Activated T-cell treated with anti-CD3 and anti-CD28 coated beads, Interleukin-2, amount 50 U/mL, for 1 hour (primary cell): ENCODE measurements at places on chromosomes 5 and 9.

DNA sequence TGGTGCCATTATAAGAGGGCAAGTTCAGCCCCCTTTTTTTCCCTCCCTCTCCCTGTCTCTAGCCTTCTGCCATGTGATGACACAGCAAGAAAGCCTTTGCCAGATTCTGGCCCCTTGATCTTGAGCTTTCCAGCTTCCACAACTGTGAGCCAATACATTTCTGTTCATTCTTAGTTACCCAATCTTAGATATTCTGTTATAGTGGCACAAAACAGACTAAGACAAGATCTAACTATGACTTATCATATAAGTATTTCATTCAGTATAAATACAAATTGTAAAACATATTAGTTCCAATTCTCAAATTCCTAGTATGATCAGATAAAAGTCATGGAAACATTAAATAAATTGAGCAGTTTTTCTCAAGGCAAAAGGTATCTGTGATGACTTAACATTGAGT lies 276.3 kb downstream of the COX7C start:
- no peak for DNase-seq

DNA sequence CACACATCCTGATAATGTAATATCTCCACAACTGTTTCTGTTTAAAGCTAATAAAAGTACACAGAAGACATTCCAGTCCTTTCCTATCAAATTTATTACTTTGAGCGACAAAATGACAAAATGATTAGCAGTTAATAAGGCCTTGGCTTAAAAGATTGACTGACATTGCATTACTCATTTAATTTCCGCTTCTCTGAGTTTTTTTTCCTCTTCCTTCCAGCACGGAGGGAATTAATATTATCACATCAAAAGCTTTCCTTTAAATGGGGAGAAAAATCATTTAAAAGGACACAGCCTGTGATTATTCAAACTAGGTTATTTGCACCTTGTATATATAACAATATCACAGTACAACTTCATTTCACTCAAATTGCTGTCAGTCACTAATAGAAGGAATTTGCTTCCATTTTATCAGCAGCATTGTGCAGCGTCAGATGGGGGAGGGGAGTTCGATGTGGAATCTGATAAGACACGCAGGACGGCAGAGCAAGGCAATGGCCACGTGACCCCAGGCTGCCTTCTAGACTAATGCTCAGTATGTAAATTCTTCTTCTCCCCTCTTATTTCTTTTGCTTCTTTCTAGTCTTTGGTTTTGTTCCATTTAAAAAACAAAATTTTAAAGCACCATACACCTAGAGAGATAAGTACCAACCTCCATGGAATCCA lies 400.5 kb downstream of the IRX1 start:
- no peak for DNase-seq

DNA sequence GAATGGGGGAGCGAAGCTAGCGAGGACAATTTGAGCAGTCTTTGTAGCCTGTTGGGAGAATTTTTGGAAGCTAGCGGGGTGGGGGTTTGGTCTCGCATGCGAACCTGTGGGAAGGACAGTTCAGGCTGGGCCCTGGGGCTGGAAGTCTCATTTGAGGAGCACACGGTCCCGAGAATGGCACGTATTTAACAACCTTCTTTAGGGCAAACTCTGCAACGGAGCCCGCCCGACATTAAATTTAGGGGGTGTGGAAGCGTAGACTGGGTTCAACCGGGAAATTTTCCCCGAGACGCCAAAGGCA lies 35.2 kb upstream of the NFIB start:
- DNase-seq, result no peak

- no peak for DNase-seq
Observed at GRCh38 chr9:123251741-123252140, 16.6 kb downstream of the STRBP start.

- no peak for DNase-seq
Observed at GRCh38 chr5:101966476-101966875, 329.6 kb downstream of the SLCO4C1 start.

- no peak for DNase-seq
Observed at GRCh38 chr5:150600616-150601490, 39.6 kb upstream of the SYNPO start.

GRCh38 chr9:96781552-96781951 lies 3.7 kb upstream of the ZNF510 start:
- no peak for DNase-seq

DNA sequence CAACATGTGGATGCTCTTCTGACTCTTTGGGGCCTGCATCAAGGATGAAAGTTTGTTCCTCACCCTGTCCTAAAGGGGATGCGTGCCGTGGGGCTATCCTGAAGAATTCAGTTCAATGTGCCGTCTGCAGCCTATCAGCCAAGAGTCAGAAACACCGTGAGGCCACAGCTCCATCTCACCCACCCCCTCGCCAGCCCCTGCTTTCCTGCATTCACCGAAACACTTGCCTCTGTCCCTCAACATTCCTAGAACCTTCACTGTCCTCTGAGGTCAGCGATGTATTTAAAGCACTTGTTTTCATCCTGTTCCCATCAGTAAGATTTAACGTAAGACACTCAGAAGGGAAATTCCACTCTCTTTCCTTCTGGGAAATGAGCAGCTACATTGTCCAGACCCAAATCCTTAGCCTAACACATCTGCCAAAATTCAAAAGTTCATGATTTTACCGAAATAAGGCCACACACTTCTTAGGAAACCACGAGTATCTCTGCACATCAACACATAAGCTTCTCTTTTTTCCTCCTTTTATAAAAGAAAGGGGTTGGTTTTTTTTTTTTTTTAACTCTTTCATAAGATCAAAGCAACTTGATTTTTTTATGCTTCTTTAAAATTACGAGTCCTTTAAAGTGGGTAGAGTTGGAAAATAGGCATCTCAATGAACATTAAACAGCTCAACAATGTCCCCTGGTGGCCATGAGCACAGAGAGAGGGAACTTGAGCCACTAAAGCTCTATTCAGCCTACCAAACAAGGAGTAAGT lies 100.7 kb downstream of the SUSD1 start:
- DNase-seq, result peak; percentile 61

DNA sequence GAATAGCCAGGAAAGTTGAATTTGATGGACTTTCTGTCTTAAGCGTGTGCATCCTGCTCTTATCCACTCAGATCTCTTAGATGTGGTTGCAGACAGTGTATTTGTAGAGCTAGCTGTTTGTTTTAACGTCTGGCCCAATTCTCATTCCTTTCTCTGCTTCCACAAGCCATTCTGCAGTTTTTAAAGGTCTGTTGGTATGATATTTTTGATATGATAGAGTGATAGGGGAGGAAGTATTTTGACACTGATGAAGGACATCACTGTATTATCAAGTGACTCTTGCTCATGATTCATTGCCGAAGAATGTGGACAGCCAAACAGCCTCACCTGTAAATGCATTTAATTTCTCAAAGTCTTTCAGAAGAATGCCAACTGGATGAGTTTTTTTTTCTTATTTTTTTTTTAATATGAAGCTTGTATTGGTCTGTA lies 4.5 kb downstream of the TJP2 start:
- DNase-seq, result no peak

GRCh38 chr9:69198521-69199220 lies 24.6 kb downstream of the TJP2 start:
- no peak for DNase-seq

- DNase-seq, result no peak
Observed at GRCh38 chr5:1033606-1034420, 25.2 kb downstream of the NKD2 start.

GRCh38 chr5:172442592-172442991 lies 11.7 kb downstream of the SH3PXD2B start:
- DNase-seq, result no peak

- DNase-seq, result no peak
Observed at GRCh38 chr5:8952147-8952546, 593.7 kb downstream of the SEMA5A start.

- DNase-seq, result no peak
Observed at GRCh38 chr5:108523360-108523759, 141.5 kb upstream of the FBXL17 start.

- no peak for DNase-seq
Observed at GRCh38 chr9:72930828-72931227, 22.0 kb downstream of the ALDH1A1 start.

DNA sequence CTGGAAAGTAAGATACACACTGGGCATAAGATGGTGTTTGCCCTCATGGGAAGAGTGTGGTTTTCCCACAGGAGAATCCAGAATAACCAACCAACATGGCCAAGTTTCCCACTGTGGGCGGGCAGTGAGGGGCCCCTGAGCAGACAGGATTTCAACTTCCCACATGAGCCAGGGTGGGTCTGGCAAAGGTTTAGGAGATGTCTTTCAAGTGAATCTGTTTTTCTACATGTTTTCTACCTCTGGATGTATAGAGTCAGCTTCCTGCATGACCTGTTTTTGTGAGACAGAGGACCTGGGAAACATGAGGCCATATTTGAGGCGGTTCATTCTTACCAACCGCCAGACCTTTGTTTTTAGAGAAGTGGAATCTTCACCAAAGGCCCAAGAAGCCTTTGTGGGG lies 100.5 kb downstream of the TLE4 start:
- DNase-seq, result no peak

DNA sequence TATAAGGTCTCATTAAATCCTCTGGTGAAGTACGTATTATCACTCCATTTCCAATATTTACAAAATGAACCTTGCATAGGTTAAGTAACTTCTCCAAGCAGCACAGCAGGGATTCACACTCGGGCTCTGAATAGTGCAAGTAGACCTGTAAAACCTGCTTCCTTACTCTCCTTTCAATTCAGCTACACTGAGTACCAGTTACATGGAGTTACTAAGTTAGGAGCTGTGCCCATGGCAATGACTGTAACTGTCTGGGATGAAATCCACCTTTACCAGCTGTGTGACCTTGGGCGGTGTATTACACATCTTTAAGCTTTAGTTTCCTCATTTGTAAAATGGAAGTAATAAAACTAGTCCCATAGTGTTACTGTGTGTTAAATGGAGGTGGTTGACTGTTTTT lies 15.9 kb upstream of the MOB3B start:
- no peak for DNase-seq

DNA sequence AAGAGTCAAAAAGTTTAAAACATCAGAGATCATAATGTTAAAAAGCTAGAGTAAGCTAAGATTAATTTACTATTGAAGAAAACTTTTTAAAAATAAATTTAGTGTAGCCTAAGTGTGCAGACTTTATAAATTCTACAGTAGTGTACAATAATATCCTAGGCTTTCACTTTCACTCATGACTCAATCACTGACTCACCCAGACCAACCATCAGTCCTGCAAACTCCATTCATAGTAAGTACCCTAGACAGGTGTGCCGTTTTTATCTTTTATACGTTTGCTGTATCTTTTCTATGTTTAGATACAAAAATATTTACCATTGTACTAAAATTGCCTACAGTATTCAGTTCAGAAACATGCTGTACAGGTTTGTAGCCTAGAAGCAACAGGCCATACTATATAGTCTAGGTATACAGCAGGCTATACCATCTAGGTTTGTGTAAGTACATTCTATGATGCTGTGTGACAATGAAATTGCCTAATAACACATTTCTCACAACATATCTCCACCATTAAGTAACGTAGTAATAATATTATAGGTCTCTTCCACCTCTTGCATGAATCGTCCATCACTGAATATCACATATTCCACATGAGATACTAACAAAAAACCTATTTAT lies 59.2 kb downstream of the MEGF9 start:
- DNase-seq, result no peak

GRCh38 chr5:54985301-54986268 lies at the start of gene ESM1:
ESM1 (minus strand) TSS chr5:54985593; CDS start chr5:54985517, 76 bp downstream.
- no peak for DNase-seq

- no peak for DNase-seq
Observed at GRCh38 chr9:6356441-6356840, 28.3 kb downstream of the TPD52L3 start.
